ENCODE measurements at places on chromosomes 3 and 15. TPM values are rescaled to one million over a fixed set of nuclear protein-coding genes. Genes with fewer than 3 reads are reported as not detected.

GRCh38 chr3:125694761-125695294 lies 99.5 kb upstream of the OSBPL11 start:
- peak; percentile 4 for DNase-seq

GRCh38 chr3:182524711-182525401 lies 268.4 kb upstream of the ATP11B start:
- no peak for DNase-seq

The SLITRK3 gene
- not detected for total RNA-seq

GRCh38 chr3:124886168-124887056 lies 753 bp downstream of the ITGB5 start:
- DNase-seq: peak; percentile 38

- no peak for DNase-seq
Measured at GRCh38 chr3:131995891-131996290, 38.9 kb downstream of the CPNE4 start.

The TGM5 gene
- not detected for total RNA-seq

GRCh38 chr15:39128746-39129145 lies 452.1 kb upstream of the THBS1 start:
- peak; percentile 38 for DNase-seq

DNA sequence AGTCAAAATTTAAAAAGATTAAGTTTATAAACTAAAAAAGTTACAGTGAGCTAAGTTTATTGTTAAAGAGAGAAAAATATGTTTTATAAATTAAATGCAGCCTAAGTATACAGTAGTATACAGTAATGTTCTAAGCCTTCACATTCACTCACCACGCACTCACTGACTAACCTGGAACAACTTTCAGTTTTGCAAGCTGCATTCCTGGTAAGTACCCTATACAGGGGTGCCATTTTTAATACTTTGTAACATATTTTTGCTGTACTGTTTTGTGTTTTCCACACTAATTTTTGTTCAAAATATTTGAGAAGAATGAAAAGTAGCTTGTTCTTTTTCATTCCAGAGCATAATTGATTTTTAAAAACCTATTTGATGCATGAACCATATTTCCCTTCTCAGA lies 524.9 kb downstream of the RBMS3 start:
- peak; percentile 23 for DNase-seq

- DNase-seq: no peak
Measured at GRCh38 chr3:49018707-49019006, 277 bp upstream of the DALRD3 start.

The DUOX1 gene
- total RNA-seq: not detected

The FILIP1L gene
- 71.4 TPM for total RNA-seq

- no peak for DNase-seq
Measured at GRCh38 chr15:63998489-63998888, 47.8 kb downstream of the DAPK2 start.

The FOXB1 gene
- total RNA-seq: not detected

DNA sequence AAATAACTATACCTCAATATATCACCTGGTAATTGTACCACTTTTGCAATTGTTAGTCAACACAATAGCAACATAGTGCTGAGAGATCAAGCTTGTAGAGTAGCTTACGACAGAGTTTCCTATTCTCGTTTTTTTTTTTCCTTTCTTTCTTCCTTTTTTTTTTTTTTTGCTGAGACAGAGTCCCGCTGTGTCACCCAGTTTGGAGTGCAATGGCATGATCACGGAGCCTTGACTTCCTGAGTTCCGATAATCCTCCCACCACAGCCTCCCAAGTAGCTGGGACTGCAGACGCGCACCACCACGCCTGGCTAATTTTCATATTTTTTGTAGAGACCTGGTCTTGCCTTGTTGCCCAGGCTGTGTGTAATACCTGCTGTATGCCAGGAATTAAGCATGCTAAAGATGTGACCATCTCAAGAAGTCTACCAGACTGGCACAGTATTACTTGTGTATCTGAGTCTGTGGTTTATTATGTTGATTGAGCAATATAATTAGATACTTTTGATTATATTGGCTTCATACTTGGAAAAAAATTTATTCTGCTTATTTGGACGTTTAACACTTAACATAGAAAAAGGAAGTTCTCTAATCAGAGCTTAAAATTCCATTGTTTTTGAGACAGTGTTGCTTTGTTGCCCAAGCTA lies 3.0 kb downstream of the SELENOT start:
- DNase-seq: no peak

GRCh38 chr15:75989045-75989444 lies 23.2 kb downstream of the NRG4 start:
- no peak for DNase-seq

DNA sequence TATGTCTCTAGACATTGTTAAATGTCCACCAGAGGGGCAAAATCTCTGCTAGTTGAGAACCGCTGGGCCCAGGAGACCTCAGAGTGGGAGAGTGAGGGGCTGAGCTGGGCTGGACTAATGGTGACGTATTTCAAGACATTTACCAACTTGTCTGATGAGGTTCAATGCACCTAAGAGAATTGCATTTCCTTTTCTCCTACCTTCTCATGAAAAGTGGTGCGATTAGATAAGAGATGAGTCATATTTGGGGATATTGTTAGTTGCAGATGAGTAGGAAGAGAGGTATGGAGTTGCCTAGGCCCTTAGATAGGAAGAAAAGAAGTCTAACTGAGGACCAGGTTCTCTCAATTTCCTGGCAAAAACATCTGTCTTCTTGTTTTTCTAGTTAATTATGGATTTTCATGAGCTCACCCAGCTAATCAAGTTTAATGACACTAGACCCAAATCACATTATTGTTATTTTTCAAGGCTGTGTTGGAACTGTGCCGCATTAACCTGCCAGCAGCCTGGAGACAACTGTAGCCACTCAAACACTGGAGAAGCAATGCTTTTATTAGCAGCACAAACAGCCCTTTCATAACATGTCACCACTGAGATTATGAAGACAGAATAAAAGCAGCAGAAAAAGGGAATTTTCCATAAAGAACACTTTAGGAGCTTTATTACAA lies 144.2 kb downstream of the PDCD6IP start:
- DNase-seq: no peak

GRCh38 chr3:184380627-184381260 lies 890 bp downstream of the CHRD start:
- no peak for DNase-seq

The MUC4 gene
- total RNA-seq: not detected

The RETNLB gene
- not detected for total RNA-seq

- no peak for DNase-seq
Measured at GRCh38 chr3:160136421-160136820, 88.8 kb upstream of the C3orf80 start.

DNA sequence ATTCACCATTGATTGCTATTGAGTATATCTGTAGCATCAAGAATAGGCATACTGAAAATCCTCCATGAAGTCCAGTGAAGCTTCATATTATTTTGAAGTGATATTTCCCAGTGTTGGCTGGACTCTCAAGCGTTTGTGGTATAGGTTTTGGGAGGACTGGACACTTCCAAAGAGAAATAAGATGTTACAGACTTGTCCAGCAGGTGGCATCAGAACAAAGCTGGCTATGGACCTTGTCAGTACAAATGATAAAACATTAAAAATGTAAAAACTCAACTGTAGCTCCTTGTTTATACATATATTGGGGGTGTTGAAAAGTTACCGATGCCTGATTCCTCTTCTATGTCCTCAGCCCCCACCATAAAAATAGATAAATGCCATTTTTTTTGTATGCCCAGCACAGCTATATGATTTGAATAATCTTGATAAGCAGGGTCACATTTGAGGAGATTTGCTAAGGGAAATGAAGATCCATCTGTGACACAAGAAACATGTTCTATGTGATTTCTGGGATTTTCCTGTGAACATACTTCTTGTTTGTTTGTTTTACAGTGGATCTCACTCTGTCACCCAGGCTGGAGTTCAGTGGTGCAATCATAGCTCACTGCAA lies 54.5 kb upstream of the GOLGA6B start:
- peak; percentile 47 for DNase-seq

The HYAL3 gene
- total RNA-seq: 7.4 TPM

The GOLGA6B gene
- not detected for total RNA-seq

GRCh38 chr3:29940759-29941323 lies 660.0 kb downstream of the RBMS3 start:
- no peak for DNase-seq

The ARIH2 gene
- total RNA-seq: 91.7 TPM

- DNase-seq: peak; percentile 21
Measured at GRCh38 chr3:53821631-53822121, 24.5 kb downstream of the CHDH start.

DNA sequence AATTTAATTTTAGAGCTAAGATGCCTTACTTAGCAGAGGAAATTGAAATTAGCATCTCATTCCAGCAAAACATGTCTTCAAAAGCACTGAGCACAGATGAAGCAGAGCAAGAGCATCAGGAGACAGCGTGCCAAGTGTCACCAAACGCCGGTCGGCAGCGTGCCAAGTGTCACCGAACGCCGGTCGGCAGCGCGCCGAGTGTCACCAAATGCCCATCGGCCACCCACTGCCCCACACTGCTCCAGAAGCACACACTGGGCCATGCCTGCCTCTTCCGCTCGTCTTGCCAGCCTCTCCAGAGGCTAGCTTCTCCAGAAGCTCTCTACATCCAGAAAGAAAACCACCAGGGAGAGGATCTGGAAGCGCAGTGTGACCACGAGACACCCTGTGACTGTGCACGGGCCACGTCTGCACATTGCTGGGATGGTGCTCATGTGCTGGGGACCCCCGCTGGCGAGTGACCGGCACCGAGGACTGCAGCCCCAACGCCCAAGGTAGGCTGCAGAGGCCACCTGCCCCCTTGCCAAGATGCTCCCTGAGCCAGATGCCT lies 37.8 kb downstream of the CYFIP1 start:
- no peak for DNase-seq

GRCh38 chr3:54941690-54942362 lies 14.0 kb upstream of the LRTM1 start:
- no peak for DNase-seq

The FGF7 gene
- total RNA-seq: 488 TPM

DNA sequence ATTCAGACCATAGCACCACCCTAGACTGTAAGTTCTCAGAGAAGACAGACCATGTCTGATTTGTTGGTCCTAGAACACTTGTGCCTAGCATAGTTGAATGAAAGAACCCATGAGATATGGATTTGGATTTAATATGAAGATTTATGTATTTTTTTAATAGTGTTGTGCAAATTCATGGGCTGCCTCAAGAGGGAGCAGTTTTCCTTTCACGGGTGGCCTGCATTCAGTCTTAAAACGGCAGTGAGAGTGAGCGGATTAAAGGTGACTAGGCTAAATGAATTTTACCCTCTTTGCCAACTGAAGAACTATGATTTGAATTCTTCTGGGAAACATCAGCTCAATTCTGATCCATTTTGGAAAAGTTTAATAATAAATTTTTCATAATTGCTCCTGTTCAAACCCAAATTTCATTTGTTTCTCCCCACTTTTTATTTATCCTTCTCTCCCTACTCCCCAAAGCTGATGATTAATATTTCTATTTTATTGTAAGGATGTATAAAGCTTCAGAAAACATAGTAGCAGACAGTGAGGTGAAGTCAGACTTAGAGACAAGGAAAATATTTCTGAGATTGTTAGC lies 67.3 kb downstream of the MORC1 start:
- DNase-seq: peak; percentile 39

Data from fibroblast of lung (primary cell).